HepG2 (cell line): ENCODE measurements at places on chromosomes 1 and 21. TPM values are rescaled to one million over a fixed set of nuclear protein-coding genes. Genes with fewer than 3 reads are reported as not detected.

Gene S100A9
- total RNA-seq: 0.31 and 1.1 TPM in 2 replicates

Gene IL23R
- total RNA-seq: not detected in 2 replicates

Gene CYP4Z1
- not detected in 2 replicates for total RNA-seq

Gene GRIK1
- not detected in 2 replicates for total RNA-seq

- H3K36me3 ChIP-seq: no peaks in the 10 kb centered on the region
- H3K27ac ChIP-seq: no peak overlapping the region
- H3K27me3 ChIP-seq: no peaks in the 10 kb centered on the region
Observed at GRCh38 chr1:70487910-70488665, 77.0 kb downstream of the CTH start.

- H3K4me3 ChIP-seq: peak overlapping the region; percentile 6; the same call in 1 of the 2 replicates
- DNase-seq: no peak
- no peaks in the 10 kb centered on the region; the same call in 2 of the 3 replicates for H3K36me3 ChIP-seq
- H3K27me3 ChIP-seq: no peaks in the 10 kb centered on the region
- H3K27ac ChIP-seq: peak overlapping the region; percentile 99
- H3K4me1 ChIP-seq: peaks cover 93% of the 10 kb centered on the region
Observed at GRCh38 chr1:234725177-234726132, 115.5 kb upstream of the IRF2BP2 start.

- no peak overlapping the region for H3K27ac ChIP-seq
- H3K4me1 ChIP-seq: no peaks in the 10 kb centered on the region
- H3K4me3 ChIP-seq: no peak overlapping the region
- no peaks in the 10 kb centered on the region for H3K36me3 ChIP-seq
Observed at GRCh38 chr1:29679828-29680558, 443.7 kb downstream of the PTPRU start.

GRCh38 chr1:87024936-87025540 is 110.6 kb downstream of the HS2ST1 start:
- no peak overlapping the region for H3K4me3 ChIP-seq
- H3K27me3 ChIP-seq: no peaks in the 10 kb centered on the region
- DNase-seq: peak; percentile 58
- peak overlapping the region; percentile 11 for H3K27ac ChIP-seq
- H3K4me1 ChIP-seq: peaks cover 16% of the 10 kb centered on the region

DNA sequence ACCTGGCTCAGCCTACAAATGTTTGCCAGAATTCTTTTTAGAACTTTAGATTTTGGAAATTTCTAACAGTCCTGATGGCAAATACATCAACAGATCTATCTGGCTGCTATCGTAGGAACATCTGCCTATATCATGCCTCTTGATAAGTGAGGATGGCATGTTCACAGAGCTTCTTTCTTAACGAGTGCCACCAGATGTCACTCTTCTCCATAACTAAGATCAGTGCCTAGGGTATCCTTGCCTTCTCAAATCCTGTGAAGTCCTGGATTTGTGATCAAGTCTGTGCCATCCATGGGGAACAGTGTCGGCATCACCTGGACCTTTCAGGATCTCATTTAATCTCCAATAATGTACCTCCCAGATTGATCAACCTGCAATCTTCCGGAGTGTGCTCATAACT is 36.5 kb upstream of the CD5L start:
- no peaks in the 10 kb centered on the region for H3K36me3 ChIP-seq
- H3K4me3 ChIP-seq: no peak overlapping the region
- H3K27me3 ChIP-seq: no peaks in the 10 kb centered on the region
- DNase-seq: peak; percentile 45
- no peak overlapping the region for H3K27ac ChIP-seq

GRCh38 chr1:53391982-53392381 is 64.1 kb upstream of the LRP8 start:
- no peak overlapping the region for H3K27ac ChIP-seq
- H3K27me3 ChIP-seq: peaks cover 29% of the 10 kb centered on the region; the same call in 2 of the 3 replicates
- no peaks in the 10 kb centered on the region for H3K4me1 ChIP-seq
- no peak for DNase-seq

DNA sequence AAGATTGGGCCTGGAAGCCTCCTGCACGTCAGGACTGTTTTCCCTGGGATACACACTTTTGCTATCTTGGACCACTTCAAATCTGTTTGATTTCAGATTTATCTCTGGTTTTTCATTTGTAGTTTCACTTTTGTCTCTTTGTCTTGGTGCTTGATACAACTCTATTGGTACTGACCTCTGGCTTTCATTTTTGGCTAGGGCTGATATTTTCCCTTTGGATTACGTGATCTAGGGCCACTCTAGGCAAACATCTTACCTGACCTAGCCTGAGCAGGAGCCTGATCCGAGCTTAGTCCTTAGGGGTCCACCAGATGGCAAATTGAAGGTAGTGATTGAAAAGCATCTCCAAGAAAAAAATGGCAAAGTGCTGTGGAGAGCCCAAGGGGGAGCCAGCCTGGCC is 39.6 kb downstream of the ZBTB18 start:
- no peak for DNase-seq
- H3K27ac ChIP-seq: no peak overlapping the region
- peaks cover 25% of the 10 kb centered on the region; the same call in 2 of the 3 replicates for H3K27me3 ChIP-seq
- no peak overlapping the region for H3K4me3 ChIP-seq

- H3K27ac ChIP-seq: no peak overlapping the region
- H3K36me3 ChIP-seq: peaks cover 3% of the 10 kb centered on the region; the same call in 1 of the 2 replicates
- no peak overlapping the region for H3K4me3 ChIP-seq
- no peak for DNase-seq
Observed at GRCh38 chr1:44447051-44447810, 42.2 kb downstream of the RNF220 start.
